ENCODE measurements at places on chromosomes 7 and 10.

GRCh38 chr10:23499372-23500132 is 60.7 kb downstream of the OTUD1 start:
- no peak for DNase-seq

DNA sequence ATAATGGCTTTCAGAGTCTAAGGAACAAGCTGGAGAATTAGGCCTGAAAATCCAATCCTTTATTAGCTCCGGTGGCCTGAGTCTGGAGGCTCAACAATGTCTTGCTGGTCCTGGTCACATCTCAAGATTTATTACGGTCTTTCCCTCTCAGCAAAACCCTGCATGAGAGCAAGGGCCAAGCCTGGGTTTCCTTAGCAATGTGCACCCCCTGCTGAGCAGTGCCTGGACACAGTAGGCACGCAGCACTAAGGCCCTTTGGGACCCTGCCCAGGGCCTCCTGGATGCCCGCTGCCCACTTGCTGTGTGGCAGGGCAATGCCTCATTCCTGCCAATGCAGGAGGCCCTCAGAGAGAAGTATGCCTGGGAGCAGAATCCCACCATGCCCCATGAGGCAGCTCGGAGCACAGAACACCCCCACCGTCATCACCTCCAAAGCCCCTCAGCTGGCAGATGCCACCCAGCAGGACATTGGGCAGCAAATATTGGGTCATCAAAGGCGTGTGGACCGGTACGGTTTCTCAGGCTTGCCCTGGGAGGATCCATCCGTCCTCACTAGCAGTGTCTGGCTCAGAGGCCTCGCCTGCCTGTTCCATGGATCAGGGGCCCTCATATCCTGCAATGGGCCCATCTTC is 156.4 kb downstream of the OAT start:
- no peak for DNase-seq

GRCh38 chr10:72272689-72273409 is 875 bp upstream of the DDIT4 start:
- peak; percentile 81 for DNase-seq

DNA sequence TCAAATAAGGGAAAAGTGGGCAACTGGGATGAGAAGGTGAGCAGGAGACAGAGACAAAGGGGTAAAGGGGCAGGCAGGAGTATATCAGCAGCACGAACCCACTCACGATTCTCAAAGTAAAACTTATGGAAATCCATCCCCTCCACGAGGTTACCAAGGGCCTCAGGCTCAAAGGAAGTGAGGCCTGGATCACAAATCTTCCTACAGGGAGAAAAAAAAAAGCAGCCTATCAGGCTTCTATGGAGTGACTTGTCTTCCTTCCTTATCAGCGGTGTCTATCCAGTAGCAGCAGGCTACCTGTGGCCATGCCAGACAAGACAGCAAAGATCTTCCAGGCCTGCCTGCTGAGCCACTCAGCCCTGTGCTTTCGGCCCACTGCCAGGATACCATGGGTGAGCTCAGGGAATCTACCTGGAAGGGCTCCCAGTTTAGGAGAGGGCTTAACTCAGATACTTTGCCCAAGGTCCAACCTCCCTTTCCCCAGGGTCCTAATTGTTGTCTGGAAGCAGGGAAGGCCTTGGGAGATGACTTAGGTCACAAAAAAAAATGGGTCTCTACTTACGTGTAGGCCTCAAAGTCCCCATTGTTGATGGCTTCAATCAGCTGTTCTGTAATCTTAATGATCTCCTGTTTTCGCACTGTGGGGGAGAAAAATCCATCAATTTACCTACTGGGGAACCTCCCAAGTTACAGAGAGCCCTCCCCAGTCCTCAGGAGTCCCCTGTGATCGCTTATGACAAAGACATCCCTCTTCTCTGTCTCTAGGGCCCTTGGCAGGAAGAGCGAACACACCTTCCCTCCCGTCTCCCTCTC is 5.7 kb upstream of the NDST2 start:
- no peak for DNase-seq
